ENCODE measurements at places on chromosomes 16 and 17. TPM values are rescaled to one million over a fixed set of nuclear protein-coding genes. Genes with fewer than 3 reads are reported as not detected.

- no peak for DNase-seq
Measured at GRCh38 chr16:63650550-63650949, 1471.3 kb downstream of the CDH11 start.

KRT17 gene
- total RNA-seq = not detected

DNA sequence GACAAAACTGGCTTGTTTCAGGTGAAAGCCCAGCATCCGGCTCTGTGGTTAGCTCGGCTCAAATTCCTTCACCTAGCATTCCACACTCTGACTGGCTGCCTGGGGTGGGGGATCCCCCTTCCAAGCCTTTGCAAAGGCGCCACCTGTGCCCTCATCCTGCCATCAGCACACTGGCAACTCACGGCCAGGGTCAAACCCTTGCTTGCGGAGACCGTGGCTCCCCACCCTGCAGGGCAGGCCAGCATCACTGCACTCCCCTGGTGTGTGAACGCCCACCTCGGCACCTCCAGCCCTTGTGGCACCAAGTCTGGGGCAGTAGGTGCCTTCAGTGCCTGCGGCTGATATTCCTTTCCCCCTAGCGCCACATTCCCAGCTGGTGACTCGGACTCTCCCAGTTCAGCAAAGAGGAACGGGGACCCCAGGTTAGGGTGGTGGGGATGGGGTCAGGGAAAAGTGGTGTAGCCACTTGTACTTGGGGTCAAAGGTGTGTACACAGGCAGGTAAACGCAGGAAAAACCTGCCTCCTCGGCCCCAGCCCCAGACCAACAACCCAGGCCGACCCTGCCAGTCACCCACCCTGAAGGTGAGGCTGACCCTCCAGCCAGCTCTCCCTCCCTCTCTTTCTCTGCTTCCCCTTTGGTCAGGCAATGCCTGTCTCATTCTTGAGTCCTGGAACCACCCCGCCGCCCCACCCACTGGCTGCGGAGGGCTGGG, 1.1 kb downstream of the FLII start:
- peak; percentile 37 for DNase-seq

- no peak for DNase-seq
Measured at GRCh38 chr16:53056392-53056881, 1.6 kb downstream of the CHD9 start.

DYNLRB2 gene
- total RNA-seq = 1.3 TPM

- no peak for DNase-seq
Measured at GRCh38 chr16:52657924-52658323, 111.0 kb upstream of the TOX3 start.

GRCh38 chr17:37327341-37328090, 48.3 kb upstream of the C17orf78 start:
- DNase-seq = no peak

- DNase-seq = no peak
Measured at GRCh38 chr17:76727745-76728456, 1.3 kb downstream of the METTL23 start.

DNA sequence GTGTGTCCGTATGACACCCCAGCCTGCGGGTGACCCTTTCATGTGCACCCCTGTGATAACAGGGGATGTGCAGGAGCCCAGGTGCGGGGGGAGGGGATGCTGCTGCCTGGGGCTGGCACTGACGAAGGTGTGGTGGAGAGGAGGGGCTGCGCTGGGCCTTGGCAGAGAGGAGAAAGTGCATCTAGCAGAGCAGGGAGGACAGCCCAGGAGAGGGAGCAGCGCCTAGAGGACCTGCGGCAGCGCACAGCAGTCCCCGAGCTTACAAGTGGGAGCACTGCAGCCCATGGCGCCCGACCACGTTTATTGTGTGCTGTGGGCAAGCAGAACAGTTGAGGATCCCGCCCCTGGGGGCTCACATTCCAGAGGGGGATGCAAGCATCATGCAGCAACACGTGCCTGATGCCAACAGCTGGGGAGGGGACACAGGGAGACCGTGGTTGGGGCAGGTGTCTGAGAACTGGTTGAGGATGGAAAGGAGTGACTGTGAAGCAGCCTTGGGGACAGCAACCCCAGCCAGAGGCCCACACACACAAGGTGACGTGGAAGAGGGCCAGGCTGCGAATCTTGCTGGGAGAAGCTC, 10.9 kb upstream of the SLC7A5 start:
- no peak for DNase-seq

DNA sequence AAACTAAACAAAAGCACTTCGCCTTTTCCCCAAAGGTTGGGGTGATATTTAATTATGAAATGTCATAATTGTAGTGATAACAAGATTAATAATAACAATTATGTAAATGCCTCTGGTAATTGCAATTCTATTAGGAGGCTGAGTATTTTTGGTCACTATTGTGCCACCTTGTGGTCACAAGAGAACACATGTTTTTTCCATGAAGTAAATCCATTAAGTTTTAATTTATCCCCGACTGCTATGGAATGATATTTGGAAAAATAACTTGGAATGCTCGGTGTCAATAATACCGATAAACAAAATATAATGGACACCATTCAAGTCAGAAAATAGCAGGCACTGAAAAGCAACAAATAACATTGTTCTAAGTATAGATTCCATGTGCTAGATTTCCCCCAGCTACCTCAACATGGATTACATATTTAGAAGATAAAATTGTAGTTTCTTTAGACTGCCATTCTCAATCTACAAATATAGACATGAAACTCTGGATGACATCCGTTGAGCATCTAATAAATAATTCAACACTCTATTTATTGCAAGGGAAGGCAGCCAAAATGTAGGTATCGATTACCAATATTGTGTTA, 25.0 kb upstream of the KCNJ2 start:
- no peak for DNase-seq

- DNase-seq = no peak
Measured at GRCh38 chr16:31860508-31860907, 13.1 kb upstream of the ZNF267 start.

DNA sequence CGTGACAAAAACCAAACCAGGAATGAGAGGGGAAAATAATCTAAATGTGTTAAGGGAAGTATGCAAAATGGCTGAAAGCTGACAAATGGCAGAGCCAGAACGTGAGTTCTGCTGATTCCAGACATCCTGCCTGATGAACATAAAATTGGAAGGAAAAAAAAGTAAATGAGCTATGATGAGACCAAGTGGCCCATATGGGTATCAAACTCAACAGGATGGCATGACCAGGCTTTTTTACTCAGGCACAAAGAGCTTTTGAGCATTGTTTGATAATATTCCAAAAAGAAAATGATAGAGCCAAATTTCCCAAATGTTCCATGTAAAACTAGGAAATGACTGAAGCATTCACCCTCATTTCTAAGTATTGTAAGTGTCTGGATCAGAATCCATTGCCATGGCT, 449.2 kb downstream of the CDH13 start:
- DNase-seq = no peak

CACNG1 gene
- total RNA-seq = not detected

- DNase-seq = no peak
Measured at GRCh38 chr16:23088018-23088417, 61.2 kb downstream of the USP31 start.

P2RX1 gene
- 2.8 TPM for total RNA-seq

- DNase-seq = no peak
Measured at GRCh38 chr17:79615926-79616325, 5.1 kb upstream of the RBFOX3 start.

DNA sequence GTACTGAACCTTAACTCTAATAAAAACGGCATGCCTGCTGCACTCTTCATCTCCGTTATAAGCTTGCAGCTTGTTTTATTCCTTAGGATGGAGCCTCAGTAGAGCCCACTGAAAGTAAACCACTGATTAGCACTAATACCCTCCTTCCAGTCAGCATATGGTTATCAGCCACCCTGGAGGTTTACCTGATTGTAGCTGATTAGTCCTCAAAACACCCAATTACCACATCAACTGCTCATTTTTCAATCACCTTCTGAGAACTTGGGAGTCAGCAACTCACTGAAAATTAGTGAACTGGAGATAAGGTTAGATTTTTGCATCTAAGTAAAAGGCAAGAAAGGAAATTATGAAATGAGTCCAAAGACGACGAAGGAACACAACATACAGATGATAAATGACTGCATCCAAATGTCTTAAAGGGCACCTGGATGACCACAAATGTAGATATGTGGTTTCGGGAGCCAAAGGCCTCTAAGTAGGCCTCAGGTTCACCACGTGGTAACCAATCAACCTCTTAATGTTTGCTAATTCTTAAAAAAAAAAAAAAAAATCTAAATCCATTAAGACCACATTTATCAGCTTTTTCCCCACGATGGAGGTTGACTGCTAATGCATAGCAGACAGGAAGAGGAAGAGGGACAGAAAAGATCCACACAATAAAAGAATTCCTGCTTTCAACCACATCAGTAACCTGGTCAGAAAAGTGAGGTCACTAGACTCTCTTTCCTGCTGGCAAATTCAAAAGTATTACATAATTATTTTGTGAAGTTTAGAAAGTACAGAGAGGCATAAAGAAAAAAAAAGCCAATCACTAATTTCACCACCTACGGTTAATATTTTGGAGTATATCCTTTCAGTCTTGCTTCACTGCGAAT, 28.0 kb downstream of the DCUN1D3 start:
- no peak for DNase-seq

GRCh38 chr16:69867784-69868560, 83.2 kb upstream of the CLEC18A start:
- no peak for DNase-seq

GRCh38 chr17:50588391-50589049, 28.0 kb downstream of the CACNA1G start:
- no peak for DNase-seq

GRCh38 chr17:76834870-76835269, 33.3 kb upstream of the MGAT5B start:
- no peak for DNase-seq

DNA sequence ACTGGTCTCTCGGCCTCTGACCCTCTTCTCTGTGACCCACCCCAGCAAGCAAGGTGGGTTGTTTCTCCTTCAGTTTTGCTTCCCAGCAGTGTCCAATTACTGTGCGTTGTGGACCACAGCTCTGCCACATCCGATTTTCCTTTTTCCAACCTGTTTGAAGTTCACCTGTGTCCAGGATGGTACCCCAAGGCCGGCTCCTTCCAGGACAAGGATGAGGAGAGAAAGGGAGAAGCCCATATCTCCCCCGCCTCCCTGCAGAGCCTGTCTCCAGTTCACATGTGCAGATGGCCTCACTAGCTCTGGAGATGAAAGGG, 13.5 kb downstream of the NMRAL1 start:
- no peak for DNase-seq

DNA sequence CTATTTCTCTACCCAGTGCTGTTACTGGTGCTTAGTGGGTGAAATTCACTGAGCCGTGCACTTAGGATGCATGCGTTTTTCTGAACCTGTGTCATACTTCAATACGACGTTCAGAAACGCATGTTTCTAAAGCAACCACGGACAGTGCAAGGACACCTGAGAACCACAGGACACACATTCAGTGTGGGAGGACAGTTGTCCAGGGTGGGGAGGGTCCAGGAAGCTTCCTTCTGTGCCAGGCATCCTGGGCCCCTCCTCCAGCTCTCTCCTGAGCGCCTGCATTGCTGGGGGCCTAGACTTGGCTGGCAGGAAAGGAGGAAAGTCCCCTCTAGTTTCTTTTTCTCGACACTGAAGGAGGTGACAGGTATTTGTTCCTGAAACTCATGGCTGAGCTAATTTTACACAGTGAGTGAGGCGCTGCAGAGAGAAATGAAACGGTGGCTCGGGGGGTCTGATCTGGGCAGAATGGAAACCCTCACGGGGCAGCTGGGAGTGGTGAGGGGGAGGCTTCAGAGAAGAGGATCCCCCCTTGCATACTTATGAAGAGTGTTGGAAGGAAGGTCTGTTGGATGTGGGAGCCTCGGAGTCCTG, 89.9 kb downstream of the IRF8 start:
- DNase-seq = no peak

DNA sequence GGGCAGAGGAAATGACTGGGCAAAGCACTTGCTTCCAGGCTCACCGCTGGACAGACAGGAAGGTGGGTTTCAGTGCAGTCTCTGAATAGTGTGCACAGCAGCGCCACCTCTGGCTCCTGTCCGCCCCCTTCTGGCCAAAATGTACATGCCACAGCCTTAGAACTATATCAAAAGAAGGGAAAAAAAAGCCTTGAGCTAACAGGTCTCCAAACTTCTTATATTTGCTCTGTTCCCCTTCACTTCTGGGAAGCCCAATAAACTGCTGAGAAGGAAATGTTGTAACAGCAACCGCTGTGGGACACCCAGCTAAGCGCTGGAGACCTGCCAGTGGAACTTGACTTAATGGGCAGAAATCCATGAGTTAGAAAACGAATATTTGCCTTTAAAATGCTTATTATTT, 17.5 kb downstream of the COG7 start:
- peak; percentile 32 for DNase-seq

SKAP1 gene
- total RNA-seq = 5.4 TPM

- no peak for DNase-seq
Measured at GRCh38 chr16:82510789-82511305, 115.9 kb upstream of the CDH13 start.

- no peak for DNase-seq
Measured at GRCh38 chr17:32192379-32192778, 50.1 kb downstream of the RHOT1 start.

SCGB1C2 gene
- total RNA-seq = not detected

RASL10B gene
- 7.9 TPM for total RNA-seq

GRCh38 chr17:82924214-82924613, 84.4 kb upstream of the ZNF750 start:
- DNase-seq = no peak

- peak; percentile 52 for DNase-seq
Measured at GRCh38 chr17:72928454-72929136, 163.9 kb downstream of the SLC39A11 start.

GRCh38 chr17:27975146-27976011, 67.1 kb upstream of the NLK start:
- no peak for DNase-seq

DNA sequence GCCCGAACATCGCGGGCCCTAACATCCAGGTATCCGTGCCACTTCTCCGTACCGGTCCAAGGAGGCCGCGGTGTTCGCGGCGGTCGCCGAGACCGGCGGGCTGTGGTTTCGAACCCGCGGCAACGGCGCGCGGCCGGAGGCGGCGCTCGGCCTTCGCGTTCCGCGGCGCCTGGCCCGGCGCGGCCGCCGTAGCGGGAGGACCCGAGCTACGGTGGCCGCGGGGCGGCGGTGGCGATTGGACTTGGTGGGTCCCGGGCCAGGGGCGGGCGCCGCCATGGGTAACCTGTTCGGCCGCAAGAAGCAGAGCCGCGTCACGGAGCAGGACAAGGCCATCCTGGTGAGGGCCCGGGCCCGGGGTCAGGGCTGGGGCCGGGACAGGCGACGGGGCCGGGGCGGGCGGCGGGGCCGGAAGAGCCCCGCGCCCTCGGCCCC, at the start of gene CHMP6:
TSS of gene CHMP6 (plus strand) at position 197 of the 432 bp plus-strand sequence. CDS start at position 275, 78 bp downstream.
- DNase-seq = peak; percentile 63

GRCh38 chr17:34709158-34709754, 129.9 kb downstream of the TMEM132E start:
- DNase-seq = no peak

DNA sequence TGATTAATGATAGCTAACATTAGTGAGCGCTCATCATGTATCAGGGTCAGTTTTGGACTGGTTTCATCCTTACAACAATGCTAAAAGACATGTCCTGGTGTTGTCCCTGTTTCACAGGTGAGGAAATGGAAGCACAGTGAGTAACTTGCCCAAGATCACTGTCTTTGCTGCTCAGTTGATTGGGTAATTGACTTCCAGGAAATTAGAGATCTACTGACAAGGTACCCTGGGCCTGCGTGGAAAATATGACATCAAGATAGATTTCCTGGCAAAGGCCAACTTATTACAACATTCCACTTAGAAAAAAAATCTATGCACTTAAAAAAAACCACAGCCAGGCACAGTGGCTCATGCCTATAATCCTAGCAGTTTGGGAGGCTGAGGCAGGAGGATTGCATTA, 96.3 kb downstream of the CYLD start:
- no peak for DNase-seq

- DNase-seq = no peak
Measured at GRCh38 chr17:56395787-56396186, 197.7 kb upstream of the NOG start.

CCL17 gene
- total RNA-seq = not detected

GJD3 gene
- 1.9 TPM for total RNA-seq

KRT28 gene
- total RNA-seq = not detected
